Fibroblast of villous mesenchyme (primary cell): ENCODE measurements at places on chromosomes 6 and 20.
A peak's percentile ranks its signal among the peaks of the same experiment; 100 is the strongest.

DNA sequence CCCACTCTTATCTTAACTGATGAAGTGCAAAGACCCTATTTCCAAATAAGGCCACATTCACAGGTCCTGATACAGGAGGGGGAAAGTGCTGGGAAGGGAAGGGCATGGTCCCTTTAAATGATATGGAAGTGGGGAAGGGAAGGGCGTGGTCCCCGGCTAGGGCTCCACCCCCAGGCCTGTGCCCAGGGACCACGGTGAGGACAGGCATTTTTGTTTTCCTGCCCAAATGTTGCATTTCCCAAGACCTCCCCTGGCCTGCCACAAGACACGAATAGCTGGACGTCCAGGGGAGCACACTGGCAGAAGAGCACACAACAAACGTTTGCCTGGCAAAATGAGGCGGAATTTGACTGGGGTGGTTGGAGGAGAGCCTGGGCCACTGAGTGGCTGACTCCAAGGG, 16.1 kb upstream of the HFE start:
- DNase-seq, result no peak

DNA sequence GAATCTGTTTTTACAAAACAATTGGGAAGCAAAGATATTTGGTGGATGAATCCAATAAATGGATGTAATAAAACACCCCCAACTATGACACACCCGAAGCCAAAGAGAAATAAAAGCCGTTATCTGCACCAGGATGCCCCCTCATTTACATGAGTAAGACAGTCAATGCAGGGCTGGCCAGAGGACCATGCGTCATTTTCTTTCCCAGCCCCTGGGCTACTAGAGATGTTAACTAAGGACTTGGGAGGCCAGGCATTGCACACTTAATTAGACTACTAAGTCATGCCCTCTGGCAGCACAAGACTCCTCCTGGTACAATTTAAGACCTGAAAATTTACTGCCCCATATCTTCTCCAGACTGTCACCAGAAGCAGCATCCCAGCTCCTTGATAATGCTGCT, 3.2 kb downstream of the LEMD2 start:
- peak; percentile 79 for DNase-seq

GRCh38 chr6:38215651-38216311, 396.3 kb downstream of the ZFAND3 start:
- no peak for DNase-seq

DNA sequence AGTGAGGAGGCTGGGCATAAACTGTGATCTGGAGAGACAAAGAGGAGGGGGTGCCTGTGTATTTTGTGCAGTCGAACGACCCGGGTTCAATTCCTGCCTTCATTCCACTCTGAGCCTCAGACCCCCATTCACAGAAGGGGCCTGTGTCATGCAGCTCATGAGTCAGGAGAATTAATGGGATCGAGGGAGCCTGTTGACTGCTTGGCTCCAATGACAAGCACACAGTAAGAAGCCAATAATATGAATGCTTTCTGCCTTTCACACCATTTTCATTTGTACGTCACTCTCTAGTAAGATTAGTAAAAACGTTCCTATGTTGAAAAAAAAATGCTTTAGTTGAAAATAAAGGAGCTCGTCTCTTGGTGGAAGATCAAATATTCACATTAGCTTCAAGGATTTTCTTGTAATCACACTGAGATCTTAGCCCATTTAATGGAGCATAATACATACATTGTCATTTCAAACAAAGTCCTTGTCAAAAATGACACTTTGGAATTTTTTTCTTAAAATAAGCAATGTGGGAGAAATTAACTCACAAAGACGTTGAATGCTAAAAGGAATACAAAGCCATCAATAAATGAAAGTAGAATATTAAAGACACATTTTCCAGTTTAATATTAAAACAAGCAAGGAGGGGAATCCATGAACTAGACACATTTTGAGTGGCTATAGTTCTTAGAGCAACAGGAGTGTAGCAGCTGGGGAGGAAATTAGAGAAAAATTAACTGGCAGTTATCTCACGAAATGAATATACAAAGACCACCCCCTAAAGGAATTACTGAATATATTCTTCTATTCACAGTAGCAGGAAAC, 246.7 kb upstream of the AFDN start:
- no peak for DNase-seq

- no peak for DNase-seq
These were observed 49.3 kb downstream of the CD83 start for GRCh38 chr6:14166839-14167238.

GRCh38 chr6:24888715-24889370, 46.9 kb downstream of the RIPOR2 start:
- no peak for DNase-seq

DNA sequence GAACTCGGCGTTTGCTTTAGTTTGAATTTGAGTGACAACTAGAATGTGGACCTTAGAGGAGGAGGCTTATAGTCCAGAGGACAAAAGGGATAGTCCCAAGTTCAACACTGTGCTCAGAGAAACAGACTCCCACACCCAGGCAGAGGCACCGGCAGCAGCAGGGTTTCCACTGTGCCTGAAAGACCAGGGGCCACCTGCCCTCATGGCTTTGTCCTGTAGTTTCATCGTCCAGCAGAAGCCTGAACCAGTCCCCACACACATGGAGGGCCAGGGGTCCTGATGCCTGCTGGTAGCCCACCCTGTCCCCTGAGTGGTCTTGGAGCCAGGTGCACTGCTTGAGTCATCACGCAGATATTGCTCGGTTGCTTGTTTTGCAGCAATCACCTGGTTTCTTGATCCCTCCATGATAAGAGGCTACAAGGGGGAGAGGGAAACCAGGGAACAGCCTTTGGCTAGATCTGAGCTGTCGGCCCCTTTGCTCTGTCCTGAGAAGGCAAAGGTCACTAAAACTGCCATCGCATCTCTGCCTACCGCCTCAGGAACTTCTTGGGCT, 7.2 kb upstream of the ACSS1 start:
- DNase-seq, result no peak

DNA sequence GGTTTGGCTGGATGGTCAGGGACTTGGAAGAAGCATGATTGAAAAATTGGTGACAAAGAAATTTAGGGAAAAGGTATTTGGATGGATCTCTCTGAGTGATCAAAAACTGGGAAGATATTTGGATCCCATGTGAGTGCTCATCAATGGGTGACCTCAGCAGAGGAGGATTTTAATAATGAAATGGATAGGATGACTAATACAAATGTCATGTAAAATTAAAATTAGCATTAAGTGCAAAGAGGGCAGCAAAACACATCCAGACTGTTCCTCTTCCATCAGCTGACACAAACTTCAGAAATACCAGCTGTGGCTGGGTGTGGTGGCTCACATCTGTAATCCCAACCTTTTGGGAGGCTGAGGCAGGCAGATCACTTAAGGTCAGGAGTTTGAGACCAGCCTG, 151.7 kb downstream of the THBS2 start:
- DNase-seq, result no peak

DNA sequence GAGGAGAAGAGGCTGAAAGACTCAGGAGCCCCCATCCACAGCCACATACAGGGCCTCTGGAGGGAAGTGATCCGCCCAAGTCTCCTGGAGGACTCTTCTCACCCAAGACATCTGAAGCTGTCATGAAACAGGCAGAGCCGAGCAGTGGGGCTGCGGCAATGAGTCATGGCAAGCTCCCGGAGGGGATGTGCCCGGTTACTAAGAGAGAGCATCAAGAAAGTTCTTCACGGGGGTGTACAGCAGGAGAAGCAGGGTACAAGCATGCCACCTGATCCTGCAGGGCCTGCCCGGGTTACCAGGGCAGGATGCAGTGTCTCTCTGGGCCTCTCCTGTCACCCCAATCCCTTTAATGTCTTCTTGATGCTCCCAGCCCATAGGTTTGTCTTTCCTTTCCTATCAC, 21.1 kb downstream of the TRIM26 start:
- DNase-seq, result no peak

DNA sequence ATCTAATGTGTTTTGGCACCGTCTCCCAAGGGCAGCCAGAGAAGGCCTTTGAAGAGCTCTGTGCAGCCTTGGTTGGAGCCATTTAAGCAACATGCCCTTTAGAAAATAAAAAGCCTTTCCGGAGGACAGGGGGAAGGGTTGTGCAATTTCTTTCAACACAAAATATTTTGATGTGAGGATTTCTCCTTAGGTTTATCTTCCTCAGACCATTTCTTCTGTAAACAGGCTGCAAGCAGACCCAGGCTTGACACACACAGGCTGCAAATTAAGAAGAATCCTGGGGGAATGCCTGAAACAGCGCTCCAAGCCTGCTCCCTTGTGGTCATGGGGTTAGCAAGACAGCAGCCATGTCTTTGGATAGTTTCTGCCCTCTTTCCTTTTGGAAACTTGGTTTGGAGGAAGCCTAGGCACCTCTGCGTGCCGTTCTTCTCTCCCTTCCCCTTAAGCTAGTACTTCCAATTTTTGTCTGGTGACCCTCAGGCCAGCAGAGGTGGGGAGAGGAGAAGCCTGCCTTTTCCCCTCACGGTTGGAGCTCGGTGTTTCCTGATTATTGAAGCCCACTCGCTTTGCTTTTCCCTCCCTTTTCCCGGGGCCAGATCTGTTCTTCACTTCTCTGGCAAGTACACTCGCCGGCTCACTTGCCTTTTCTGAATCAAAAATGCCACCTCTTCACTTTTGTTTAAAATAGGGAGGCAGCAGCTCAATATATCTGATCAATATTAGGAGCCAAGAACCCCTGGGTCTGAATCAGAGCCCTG, 39.6 kb upstream of the NOX3 start:
- peak; percentile 99 for DNase-seq

DNA sequence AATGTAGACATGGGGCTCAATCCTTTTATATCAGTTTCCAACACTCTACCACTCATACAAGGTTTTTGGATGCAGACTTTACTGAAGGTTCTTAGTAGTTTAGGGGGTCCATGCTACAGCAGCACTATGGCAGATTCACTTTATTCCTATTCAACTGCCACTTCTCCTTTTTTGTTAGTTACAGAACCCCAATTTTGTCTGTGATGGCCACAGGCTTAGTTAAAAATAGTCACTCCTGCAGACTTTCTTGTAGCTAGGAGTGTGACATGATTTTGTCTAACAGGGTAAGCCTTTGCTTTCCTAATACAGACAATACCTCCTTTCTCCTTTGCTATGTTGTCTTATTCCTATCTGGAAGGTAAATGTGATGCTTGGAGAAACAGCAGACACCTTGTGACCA, 90.0 kb upstream of the SLC24A3 start:
- no peak for DNase-seq

GRCh38 chr6:3333263-3333662, 74.5 kb downstream of the PSMG4 start:
- DNase-seq, result no peak

- no peak for DNase-seq
These were observed 36.8 kb downstream of the RSPH3 start for GRCh38 chr6:158963020-158963808.

DNA sequence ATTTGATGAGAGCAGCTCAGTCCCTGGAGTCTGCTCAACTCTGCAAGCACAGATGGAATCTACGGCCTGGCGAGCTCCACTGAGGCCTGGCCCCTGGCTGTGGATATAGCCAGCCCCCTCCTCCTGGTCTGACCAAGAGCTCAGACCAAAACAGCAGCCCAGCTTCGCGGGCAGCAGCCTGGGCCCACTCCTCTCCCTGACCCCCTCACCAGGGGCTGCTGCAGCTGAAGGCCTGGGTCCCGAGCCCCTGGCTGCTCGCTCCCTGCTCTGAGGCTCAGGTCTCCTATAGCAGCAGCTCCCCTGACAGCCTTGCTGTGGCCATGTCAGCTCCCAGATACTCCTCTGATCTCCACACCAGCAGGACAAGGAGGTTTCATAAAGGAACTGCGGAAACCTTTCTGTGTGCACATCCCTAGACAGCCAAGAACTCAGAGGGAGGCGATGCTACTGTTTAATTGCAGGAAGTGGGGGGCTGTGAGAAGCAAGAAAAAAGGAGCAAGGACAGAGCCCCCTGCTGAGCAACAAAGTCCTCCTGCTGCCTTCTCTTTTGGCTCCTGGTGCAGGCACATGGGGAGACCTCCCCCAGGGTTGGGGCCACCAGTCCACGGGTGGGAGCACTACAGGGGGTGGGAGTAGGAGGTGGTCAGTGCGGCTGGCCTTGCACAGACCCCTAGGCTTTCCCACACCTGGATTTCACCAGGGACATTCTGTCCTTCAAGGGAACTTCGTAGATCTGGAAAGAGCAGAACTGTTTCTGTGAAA, 38.7 kb upstream of the CST5 start:
- no peak for DNase-seq

GRCh38 chr6:108941859-108942258, 93.6 kb downstream of the ARMC2 start:
- DNase-seq, result peak; percentile 59

DNA sequence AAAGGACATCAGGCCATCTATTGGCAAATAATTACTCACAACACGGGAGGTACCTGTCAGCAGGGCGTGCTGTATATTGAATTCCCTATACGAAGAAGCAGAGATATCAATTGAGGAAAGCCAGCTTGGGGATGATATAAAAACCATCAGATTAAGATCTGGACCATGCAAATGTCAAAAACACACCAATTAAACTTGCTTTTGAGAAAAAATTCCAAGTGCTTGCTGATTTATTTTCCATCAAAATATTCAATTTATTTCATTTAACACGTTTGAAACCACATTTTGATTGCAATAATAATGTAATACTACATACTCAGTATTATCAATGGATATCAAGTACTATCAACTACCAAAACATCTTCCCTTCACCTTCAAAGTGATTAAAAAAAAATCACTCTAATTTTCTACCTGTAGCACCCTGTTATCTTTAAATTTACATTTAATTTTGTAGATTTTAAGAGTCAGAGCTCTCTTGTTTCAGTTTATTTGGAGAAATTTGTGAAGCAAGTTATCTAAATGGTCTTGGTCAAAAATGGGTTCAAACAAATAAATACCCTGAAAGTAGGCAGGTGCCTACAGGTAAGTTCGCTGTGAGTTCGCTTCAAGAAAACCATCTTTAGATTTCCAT, 6.8 kb upstream of the TBX18 start:
- DNase-seq, result no peak

DNA sequence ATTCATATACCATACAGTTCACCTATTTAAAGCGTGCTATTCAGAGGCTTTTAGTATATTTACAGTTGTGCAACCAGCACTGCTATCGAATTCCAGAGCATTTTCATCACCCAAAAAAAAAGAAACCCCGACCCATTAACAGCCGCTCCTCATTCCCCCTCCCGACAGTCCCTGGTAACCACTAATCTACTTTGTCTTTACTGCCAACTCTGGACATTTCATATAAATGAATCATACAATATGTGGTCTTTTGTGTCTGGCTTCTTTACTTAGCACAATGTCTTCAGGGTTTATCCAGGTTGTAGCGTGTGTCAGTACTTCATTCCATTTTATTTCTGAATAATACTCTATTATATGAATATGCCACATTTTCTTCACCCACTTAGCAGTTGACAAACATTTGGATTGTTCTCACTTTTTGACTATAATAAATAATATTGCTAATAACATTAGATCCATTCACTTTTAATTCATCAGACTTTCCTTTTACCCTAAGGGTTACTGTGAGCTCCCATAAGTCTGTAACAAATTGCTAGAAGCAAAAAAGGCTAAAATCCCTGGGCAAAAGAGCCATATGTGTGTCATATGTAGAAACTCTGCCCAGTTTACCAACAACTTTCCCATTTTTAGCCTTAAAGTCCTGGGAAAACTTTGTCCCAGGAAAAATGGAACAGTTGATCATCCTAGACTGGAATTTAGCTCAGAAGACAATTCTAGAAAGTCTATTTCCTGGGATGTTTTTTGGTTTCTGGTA, 23.2 kb upstream of the ROS1 start:
- DNase-seq, result peak; percentile 95

- DNase-seq, result peak; percentile 74
These were observed 141.4 kb upstream of the PTPN1 start for GRCh38 chr20:50368813-50369224.

- DNase-seq, result no peak
These were observed 102.9 kb downstream of the RALGAPA2 start for GRCh38 chr20:20609522-20609921.

GRCh38 chr6:150430815-150431214, 62.0 kb downstream of the IYD start:
- no peak for DNase-seq

- DNase-seq, result no peak
These were observed 44.2 kb upstream of the ZMYND8 start for GRCh38 chr20:47400685-47401084.
